NCI-H1436 (cell line): ENCODE measurements at places on chromosomes 5 and 9.

DNA sequence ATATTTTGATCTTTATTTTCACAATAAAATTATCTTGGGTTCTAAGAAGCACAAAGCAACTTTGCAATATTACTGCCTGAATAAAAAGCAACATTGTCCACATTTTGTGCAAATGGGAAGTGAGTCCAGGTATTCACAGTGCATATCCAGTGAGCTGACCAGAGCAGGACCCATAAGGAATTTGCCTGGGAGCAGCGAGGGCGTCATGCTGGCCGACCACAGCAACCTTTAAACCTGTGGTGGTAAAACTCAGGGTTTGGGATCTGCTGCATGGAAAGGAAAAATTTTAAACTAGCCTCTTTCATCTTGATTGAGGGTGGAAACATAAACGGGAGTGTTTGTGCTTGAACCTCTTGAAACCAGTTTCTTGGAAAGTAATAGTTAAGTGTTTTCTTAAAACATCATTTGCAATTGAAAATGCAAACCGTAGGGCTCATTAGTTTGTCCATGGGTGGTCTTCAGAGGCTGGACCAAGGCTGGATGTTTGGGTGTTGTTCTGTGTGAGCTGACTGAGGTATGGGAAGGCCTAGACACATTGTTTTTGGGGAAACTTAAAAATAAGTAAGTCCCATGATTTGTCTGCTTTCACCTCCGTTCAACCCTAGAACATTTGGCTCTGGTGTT lies 85.0 kb upstream of the ANKH start:
- DNase-seq: no peak

- no peak for DNase-seq
These were observed 28.5 kb downstream of the COL5A1 start for GRCh38 chr9:134670042-134670525.

GRCh38 chr9:77916410-77916819 lies 115.2 kb downstream of the GNAQ start:
- DNase-seq: no peak

GRCh38 chr9:113477661-113478060 lies 14.1 kb downstream of the RGS3 start:
- DNase-seq: no peak

GRCh38 chr9:14935964-14936363 lies 25.7 kb upstream of the FREM1 start:
- DNase-seq: no peak

DNA sequence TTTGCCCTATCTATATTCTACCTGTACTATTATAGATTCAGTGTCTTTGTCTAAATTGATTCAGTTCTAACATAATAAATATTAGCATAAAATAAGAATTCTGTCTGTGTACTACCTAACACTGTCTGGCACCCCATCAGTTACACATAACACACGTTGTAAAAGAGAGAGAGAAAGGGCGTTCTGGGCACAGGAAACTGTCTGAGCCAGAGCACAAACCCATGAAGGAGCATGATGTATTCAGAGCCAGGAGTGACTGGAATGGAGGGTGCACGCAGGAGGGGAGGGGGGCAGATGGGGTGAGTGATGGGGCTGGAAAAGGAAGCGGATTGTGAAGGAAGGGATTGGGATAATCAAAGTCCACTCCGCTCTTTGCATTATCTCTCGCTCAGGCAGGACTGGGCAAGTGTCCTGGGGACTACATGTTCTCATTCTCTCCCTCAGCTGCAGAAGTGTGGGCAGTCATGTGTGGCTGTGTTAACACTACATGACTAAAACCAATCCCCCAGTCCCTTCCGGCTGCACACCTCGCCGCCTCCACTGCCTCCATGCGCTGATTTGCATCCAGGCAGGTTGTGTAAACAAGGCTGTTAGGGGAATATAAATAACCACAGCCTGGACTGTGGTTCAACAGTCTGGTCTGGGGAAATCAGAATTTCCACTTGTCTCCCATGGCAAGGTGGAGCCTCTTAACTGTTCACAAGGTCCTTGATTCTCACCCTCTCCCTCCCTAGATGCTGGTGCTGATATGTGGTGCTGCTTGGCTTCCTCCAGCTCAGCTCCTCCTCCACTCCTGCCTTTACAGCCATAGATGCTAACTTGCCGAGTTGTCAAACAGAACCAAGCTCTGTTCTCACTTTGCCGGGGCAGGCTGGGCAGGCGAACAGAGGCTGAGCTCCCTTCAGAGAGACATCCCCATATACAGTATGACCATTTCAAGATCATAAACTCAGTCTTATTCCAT lies 367.5 kb upstream of the BRINP1 start:
- DNase-seq: peak; percentile 11

GRCh38 chr5:56405116-56405908 lies 172.2 kb upstream of the ANKRD55 start:
- no peak for DNase-seq

DNA sequence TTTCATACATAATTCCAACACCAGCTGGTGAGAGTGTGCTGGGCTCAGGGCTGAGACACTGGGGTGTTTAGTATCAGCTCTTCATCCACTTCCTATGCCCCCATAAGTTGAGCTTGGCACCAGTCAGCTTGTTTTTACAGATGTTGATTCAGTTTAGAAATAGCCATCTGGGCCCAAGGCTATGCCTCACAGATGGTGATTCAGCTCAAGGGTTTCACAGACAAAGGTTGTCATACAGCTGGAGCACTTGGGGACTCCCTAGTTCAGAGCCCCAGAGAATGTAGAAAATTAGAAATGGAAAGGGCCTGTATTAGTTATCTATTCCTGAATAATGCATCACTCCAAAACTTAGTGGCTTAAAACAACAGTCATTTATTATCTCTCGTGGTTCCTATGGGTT lies 10.3 kb upstream of the CRHBP start:
- DNase-seq: no peak

DNA sequence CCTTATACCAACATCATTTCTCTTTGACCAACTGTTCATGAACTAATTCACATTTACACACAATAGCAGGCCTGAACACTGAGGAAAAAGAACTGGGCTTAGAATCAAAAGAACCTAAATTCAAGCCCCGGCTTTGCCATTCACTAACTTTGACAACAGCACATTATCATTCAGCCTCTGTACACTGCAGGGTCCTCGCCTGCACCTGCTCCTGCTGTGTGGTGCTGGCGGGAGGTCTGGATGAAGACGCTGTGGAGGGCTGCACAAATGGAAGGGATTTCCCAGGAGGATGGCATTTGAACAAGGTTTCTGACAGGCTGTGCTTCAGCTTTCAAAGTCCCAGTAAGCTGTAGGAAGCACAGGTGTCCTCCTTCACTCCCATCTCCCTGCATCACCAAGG lies 151.2 kb downstream of the ZDHHC21 start:
- DNase-seq: no peak

DNA sequence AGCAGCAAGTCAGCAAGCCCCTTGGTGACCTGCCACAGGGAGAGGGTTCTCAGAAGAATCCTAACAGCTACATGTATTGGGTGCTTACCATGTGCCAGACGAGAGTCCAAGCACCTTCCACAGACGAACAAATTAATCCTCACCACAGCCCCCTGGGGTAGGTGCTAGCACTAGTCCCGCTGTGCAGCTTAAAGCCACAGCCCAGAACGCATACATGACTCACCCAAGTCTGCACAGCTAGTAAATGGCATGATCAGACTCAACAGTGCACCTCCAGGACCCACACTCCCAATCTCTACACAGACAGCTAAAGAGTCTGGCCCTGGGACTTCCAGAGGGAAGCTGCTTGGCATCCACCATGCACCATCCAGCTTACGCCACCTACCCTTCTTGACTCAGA lies 111.5 kb downstream of the PAX5 start:
- no peak for DNase-seq

- DNase-seq: no peak
These were observed 66.8 kb upstream of the SMC2 start for GRCh38 chr9:104027295-104027694.

- DNase-seq: no peak
These were observed 33.5 kb downstream of the NAIF1 start for GRCh38 chr9:128033609-128034008.

- DNase-seq: no peak
These were observed 277.6 kb upstream of the TNC start for GRCh38 chr9:115395511-115396021.

GRCh38 chr9:91103931-91104330 lies 257.8 kb downstream of the AUH start:
- DNase-seq: no peak

DNA sequence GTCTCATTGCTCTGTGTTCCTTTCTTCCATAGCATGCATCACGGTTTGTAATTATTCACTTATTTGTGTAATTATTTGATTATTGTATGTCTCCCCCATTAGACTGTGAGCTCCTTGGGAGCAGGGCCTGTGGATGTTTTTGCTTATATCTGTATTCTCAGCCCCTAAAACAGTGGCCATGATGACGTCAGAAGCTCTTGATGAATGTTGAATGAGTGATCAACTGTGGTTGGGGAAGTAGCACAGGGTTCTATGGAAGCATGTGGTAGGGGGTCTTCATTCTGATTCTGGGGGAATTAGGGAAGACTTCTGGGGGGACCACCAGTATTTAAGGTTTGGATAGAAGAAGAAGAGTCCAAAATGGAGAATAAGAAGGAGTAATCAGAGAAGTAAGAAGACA lies 6.0 kb downstream of the DNAI1 start:
- no peak for DNase-seq

DNA sequence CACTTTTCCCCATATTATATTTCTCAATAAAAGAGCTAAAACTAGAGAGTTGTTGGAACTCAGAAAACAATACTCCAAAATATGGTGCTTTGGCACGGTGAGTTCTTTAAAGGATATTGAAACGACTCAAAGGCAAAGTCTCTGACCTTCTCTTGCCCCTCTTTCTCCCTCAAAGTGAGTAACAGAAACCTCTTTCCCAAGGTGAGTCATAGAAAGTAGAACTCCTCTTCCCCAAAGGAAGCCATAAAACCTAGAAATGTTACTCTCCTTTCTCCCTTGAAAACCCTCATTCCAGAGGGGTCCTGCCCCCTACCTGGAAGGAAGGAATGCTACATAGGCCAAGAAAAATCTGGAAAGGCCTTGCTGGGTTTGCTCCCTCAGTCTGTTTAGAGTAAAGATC lies 47.5 kb downstream of the RAPGEF6 start:
- no peak for DNase-seq
